ENCODE measurements at places on chromosomes 12 and 14.

GRCh38 chr14:71751264-71751663 is 181.0 kb upstream of the RGS6 start:
- DNase-seq, result no peak

DNA sequence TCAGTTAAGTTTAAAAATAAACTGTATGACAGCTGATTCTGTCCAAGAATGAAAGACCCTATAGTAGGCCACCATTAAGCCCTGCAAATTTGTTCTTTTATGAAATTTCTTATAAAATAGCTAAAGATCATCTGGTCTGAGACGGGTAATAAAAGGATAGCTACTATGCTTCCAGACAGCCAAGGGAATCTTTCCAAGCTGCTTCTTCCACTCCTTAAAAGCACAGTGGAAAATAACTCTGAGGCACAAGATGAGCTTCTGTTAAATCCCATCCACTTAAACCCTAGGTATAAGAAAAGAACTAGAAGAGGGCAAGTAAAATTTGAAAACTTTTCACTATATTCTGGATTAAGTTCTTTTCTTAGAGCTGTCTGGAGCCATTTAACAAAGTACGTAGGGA is 194.3 kb downstream of the CAPZA3 start:
- no peak for DNase-seq

DNA sequence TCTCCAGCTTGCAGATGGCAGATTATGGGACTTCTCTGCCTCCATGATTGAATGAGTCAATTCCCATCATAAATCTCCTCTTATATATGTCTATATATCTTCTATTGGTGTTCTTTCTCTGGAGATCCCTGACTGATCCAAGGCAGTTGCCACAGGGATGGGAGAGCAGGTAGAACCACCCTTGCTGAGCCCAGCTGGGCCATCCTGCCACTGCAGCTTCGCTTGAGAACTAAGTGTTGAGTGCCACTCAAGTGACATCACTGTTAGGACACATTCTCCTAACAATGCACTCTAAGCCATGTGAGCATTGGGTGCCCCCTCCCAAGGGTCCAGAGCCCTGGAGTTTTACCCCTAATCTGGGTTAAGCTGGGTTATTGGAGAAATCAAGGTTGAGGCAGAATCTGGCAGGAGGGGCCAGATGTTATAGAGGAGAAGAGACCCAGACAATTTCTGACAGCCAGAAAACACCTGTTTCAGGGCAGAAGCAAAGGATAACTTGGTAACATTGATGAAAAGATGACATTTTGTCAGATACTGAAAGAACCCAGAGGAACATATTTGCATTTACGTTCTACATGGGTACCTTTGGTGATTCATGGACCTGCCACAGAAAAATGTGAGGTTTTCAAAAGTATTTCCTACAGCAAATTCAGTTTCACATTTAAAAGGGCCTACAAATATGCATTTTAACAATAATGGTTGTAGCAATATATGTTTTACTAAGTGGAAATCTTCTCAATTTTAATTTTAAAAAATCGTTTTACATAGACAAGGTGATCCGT is 57.2 kb upstream of the MAX start:
- DNase-seq, result no peak

- DNase-seq, result peak; percentile 32
Measured at GRCh38 chr12:111298582-111299436, 70.1 kb downstream of the PHETA1 start.

DNA sequence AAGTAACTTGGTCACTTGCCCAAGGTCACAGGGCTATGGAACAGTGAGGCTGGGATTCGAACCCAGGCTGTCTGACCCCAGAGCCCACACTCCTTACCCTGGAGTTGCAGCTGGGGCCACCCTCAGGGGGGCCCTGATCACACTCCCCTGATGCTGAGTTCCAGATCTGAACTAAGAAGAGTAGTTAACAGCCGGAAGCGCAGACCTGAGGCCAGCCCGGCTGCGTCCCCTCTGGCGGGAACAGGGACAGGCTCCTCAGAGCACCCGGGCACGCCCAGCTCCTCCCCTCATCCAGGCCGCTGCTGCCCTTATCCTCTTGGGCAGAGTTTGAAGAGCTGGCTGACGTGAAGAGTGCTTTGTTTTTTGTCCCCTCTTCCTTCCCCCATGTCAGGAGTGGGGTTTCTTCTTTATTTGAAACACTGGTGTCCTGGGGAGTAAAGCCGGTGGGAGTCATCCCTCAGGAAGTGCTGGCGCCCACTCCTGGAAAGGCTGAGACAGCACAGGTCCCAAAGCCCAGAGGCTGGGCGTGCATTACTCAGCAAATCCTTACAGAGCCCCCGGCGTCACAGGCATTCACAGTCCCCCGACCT is 8.7 kb downstream of the PHB2 start:
- DNase-seq, result no peak

DNA sequence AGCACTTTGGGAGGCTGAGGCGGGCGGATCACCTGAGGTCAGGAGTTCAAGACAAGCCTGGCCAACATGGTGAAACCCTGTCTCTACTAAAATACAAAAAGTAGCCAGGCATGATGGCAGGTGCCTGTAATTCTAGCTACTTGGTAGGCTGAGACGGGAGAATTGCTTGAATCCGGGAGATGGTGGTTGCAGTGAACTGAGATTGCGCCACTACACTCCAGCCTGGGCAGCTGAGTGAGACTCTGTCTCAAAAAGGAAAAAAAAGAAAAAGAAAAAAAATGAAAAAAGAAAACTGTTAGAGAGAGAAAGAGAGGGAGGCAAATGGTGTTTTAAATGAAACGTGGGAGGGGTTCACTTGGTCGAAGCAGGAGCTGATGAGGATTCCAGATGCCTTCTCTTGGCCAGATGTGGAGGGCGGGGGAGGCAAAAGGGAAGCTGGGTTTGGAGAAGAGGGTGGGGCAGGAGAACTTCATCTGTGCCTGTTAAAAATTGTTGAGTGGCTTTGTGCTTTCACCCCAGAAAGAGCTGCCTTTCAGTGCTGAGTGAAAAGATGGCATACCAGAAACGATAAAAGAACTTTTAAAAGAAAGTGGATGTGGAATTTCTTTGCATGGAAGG is 1.1 kb downstream of the EMP1 start:
- DNase-seq, result no peak

- no peak for DNase-seq
Measured at GRCh38 chr12:130579231-130579630, 136.9 kb downstream of the RIMBP2 start.

GRCh38 chr14:58830121-58830520 is 192.4 kb downstream of the DACT1 start:
- DNase-seq, result no peak

DNA sequence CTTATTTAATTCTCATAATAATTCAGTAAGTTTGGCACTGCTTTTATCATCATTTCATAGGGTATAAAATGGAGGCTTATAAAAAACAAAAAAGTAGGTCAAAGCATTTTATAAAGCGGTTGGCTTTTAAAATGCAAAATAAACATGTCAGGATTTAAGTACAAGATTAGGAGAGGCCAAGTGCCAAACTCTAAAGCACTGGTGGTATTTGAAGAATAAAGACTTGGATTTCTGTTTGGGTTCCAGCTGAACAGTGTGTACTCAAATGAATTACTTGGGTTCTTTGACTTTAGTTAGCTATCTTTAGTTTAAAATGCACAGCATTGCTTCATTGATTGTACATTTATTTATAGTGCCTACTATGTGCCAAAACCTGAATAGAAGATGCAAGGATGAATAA is 966.6 kb upstream of the SEL1L start:
- DNase-seq, result no peak

- no peak for DNase-seq
Measured at GRCh38 chr14:103209506-103209905, 86.2 kb downstream of the TNFAIP2 start.

- no peak for DNase-seq
Measured at GRCh38 chr12:80443974-80444666, at the start of gene PTPRQ. Gene PTPRQ (plus strand): TSS chr12:80444235. CDS start chr12:80444346, 111 bp downstream.

DNA sequence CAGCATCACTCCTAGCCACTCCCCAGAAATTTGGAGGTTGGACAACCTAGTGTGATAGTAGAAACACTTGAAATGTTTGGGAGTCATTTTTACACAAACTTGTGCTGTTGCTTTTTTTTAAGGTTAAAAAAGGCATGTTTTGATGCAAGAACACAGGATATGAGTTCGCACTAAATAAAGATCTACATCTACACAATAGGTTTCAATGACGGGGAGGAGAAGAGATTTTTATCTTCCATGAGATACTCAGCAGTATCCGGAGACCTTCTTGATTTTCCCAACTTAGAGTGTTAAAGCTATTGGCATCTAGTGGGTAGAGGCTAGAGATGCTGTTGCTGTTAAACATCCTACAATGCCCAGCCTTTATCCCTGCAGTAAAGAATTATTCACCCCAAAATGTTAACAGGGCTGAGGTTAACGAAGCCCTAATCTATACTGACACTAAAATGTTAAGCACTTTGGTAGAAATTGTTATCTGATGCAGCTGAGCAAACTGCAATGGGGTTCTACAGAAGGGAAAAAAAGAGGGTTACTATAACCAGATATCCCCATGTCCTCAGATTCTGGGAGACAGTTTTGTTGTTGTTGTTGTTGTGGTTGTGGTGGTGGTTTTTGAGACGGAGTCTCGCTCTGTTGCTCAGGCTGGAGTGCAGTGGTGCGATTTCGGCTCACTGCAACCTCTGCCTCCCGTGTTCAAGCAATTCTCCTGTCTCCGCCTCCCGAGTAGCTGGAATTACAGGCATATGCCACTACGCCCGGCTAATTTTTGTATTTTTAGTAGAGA is 14.0 kb upstream of the PCNX1 start:
- no peak for DNase-seq

- no peak for DNase-seq
Measured at GRCh38 chr12:41058266-41058665, 129.9 kb upstream of the PDZRN4 start.

GRCh38 chr14:24892497-24893051 is 157.4 kb downstream of the STXBP6 start:
- no peak for DNase-seq

DNA sequence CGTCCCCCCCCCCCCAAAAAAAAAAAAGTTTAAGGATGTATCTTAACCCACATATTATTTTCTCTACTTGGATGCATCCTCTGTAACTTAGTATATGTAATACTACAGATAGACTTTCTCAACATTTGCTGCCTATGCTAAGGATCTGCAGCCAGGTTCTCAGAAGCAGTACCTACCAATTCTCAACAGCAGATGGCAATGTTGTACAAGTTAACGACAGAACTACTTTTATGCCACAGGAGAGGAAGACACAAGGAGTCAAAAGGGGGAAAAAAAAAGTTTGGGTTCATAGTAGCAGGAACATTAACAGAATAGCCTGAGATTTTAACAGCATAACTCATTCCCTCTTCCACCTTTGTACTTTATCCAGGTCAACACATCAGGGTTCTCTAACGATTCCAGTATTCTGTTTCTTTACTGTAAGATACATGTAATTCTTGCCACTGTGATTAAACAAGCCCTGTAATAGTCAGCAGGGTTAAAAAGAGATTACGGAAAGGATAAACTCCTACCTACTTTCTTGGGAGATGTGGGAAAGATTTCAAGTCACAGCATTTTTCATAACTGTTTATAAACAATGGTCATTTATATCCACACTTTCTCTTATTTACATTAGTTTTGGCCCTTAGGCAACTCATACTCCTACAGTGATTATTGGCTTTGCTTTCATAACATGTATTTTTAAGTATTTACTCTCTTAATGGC is 5.7 kb upstream of the NEK9 start:
- DNase-seq, result peak; percentile 43

DNA sequence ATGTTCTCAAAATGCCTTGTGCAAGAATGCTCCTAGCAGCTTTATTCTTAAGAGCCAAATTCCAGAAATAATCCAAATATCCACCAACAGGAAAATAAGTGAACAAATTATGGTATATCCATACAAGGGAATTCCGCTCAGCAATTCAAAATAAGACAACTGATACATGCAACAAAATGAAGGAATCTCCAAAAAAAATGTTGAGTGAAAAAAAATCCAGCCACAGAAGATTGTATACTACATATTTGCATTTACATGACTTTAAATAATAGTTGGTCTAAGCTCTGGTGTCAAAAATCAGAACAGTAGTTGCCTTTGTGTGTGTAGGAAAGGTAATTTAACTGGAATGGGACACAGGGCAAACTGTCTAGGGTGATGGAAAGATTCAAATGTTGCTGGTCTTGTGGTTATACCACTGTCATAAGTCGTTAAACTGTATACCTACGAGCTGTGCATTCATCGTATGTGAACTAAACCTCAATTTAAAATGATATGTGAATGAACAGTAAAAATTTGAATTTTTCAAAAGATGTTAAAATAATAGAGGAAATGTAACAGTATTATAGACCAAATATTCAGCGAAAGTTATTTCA is 3.2 kb downstream of the CD69 start:
- no peak for DNase-seq

DNA sequence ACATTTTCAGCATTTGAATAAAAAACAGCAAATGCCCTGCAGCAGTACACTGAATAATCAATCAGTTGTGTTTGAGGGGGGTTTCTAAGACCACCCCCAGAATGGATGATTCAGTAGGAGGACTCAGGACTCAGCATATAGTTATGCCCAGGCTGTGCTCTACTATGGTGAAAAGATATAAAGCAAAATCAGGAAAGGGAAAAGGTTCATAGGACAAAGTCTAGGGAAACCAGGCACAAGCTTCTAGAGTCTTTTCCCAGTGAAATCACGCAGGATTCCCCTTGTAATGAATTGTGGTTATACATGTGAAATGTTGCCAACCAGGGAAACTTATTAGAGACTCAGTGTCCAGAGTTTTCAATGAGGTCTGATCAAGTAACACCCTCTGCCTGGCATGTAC is 25.0 kb upstream of the SLC17A8 start:
- DNase-seq, result no peak

GRCh38 chr12:66620688-66621087 is 58.2 kb downstream of the GRIP1 start:
- no peak for DNase-seq

GRCh38 chr14:103057028-103057371 is 349 bp downstream of the CDC42BPB start:
- DNase-seq, result no peak

DNA sequence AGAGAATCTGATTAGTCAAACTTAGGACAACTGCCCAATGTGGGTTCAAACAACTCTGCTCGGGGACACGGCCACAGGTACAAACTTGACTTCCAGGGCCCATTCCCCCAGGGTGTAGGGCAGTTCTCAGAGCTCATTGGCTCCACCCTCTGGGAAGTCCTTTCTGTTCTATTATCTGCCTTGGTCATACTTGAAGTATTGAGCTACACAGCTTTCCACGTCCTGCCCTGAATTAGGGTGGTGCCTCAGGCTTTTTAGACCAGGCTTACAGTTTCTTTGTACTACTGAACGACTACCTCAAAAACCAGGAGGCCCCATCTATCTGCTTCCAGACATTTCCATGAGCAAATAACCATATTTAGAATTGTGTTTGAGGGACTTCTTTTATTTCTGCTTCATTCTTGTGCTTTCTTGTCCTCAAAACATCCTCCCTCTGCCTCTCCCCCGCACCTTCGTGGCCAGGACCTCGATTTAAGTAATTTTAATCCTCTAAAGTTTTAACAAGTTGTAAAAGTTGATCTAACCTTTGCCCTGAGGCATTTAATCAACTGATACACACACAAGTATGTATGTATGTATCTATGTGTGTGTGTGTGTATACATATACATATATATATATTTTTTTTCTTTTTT is 281.7 kb upstream of the AMIGO2 start:
- peak; percentile 46 for DNase-seq
